Activated T-cell treated with anti-CD3 and anti-CD28 coated beads, Interleukin-2, amount 50 U/mL, for 1 hour (primary cell): ENCODE measurements at places on chromosomes 5 and 9.

DNA sequence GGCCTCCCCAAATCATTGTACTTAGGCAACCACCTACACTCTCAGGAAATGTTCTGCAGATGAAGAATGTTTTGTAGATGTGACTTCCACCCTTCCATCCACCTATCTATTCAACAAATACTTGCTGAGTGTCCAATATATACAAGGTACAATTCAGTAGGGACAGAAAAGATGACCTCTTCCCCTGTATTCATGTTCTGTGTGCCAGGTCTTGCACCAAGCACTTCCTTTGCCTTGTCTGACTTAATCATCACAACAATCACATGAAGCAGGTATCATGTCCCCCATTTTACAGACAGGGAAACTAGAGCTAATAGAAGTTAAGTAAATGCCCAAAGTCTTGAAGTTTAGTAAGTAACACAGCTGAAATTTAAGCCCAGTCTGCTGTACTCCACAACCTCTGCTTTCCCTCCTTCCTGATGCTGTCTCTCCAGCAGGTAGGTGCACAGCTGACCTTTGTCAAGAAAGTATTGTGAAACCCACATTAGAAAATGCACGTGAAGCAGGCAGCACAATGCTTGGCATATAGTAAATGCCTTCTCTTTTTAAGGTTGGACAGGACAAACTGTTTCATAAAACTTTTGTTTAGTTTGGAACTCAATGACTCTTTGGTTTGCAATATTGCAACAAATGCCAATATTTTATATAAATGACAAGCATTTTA is 296.5 kb downstream of the DEPDC1B start:
- no peak for DNase-seq

GRCh38 chr5:91256142-91256524 is 127.0 kb downstream of the ARRDC3 start:
- DNase-seq, result no peak

DNA sequence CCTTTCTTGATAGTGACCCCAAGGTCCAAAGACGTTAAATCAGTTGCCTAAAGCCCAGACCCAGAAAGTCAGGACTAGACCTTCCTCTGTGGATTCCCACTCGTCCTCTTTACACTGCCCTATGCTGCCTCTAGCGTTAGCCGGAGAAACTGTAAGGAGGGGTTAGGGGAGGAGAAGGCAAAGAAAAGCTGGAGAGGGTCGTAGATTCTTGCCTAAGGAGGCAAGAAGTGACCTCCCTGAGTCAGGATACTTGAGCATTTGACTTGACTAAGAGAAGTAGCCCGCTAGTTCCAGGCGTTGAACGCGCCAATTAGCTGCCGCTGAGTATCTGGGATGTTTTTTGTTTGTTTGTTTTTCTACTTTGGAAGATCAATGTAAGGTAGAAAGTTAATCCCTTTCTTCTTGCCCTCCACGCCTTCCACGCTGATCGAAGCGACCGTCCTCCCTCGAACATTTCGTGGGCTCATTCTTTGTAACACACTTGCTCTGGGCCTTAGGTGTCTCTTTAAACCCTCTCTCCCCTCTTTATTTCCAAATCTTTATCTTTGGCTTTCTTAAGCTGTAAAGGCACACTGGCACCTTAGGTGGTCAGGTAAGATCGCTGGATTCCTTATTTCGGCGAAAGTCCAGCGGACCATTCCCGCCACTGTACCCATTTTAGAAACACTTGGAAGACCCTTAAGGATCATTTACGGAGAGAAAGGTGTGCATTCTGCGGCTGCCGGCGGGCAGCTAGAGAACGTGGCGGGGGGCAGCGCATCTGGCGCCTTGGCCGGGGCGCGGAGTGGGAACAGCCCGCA is 5.1 kb upstream of the RGMB start:
- peak; percentile 25 for DNase-seq

DNA sequence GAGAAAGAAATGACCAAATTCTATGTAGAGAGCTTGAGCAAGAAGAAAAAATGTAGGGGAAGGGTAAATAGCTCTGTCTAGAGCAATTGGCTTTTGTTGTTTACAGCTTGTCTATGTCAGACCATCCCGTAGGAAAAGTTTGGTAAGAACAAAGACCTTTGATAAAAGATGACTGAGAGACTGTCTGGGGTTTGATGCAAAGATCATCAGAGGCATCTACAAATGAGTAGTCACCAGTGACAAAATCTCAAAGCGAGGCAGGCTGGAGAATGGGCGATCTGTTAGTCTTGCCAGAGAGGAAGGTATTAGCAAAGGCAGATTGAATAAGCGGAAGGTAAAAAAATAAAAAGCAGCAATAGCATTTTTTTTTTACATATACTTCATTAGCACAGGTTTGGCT is 125.0 kb upstream of the RASGRF2 start:
- no peak for DNase-seq

DNA sequence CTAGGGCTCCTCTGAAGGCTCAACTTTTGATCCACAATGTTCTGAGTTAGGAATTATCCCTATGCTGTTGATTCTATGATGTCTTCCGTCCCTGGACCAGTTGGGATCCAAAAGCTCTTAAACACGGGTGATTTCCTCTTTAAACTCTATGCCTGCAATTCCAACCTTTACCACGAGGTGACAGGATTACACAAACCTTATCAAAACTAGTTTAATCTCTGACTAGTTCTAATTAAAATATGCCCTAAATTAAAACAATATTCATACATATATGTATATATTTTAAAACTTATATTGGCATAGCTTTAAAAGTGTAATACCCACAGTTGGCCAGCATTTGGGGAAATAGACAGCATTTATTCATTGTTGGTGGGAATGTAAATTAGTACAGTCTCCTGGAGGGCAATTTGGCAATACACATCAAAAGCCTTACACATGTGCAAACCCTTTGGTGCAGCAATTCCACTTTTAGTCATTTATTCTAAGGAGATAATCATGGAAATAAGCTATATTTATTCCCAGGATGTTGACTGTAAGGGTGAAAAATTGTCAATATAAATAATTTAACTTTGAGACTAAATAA is 51.6 kb upstream of the PHYKPL start:
- no peak for DNase-seq
